Kidney epithelial cell (primary cell): ENCODE measurements at places on chromosomes 4 and X. TPM values are rescaled to one million over a fixed set of nuclear protein-coding genes. Genes with fewer than 3 reads are reported as not detected.

Gene ASB12
- total RNA-seq: not detected in 2 replicates

Gene NAA11
- total RNA-seq: not detected in 2 replicates

Gene RNF212
- 5.2 and 13.0 TPM in 2 replicates for total RNA-seq

DNA sequence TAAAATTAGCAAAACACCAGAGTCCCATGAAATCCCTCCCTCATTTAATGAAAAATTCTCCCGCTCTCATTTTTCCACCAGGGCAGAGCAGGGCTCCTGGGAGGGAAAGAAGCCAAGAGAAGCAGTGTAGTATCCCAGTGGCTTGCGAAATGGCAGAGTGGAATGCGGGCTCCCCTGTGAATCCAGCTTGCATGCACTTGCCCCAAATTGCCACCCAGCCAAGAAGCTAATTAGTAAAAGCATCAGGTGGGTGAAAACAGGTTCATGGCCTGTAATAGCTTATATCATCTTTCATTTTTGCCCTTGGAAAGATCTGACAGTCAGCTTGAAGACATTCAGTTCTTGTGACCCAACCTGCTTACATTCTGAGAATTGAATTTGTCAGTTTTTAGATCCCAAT lies 10.1 kb downstream of the AMOT start:
- no peak for DNase-seq

Gene LUZP4
- not detected in 2 replicates for total RNA-seq

- no peak for DNase-seq
Measured at GRCh38 chr4:184000457-184001396, 95.6 kb downstream of the STOX2 start.

Gene PCSK1N
- 42.5 and 66.6 TPM in 2 replicates for total RNA-seq

GRCh38 chr4:79454656-79455055 lies 46.6 kb upstream of the GK2 start:
- DNase-seq: no peak

Gene ETNPPL
- total RNA-seq: 0.04 TPM in 1 of 2 replicates, not detected in the other

DNA sequence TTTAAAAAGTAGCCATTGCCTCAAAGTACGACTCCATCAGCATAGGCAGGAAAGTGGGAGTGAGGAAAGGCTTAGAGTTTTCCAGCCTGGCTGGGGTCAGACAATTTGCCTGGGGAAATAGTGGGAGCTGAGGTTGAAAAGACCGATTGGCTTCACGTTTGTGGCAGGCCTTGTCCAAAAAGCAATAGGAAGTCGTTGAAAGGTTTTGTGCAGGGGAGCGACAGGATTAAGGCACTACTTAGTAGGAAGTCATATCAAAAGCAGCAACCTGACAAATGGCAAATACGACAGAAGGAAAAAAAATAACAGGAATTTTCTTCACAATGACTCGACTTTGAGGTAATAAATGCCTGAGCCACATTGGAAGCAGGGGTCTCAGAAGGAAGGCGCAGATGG lies 691 bp upstream of the EREG start:
- DNase-seq: no peak

Gene HTN3
- total RNA-seq: not detected in 2 replicates

Gene NUDT10
- 4.5 and 5.8 TPM in 2 replicates for total RNA-seq

DNA sequence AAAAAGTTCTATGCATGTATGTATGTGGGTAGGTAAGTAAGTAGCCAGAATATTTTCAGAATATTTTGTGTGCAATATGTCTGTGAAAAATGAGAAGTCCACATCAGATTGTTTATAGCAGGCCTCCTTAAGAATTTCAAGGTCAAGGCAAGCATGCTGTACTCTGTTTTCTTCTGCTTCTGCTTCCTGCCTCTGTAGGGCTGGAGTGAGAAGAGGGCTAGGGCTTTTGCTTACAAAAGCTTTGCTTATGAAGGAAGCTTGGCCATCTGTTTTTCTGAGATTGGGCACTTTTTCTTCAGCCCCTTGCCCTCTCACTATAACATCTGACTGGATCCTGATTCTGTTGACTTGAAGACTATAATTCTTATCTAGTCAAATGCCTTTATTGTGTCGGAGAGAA lies 150.4 kb downstream of the EMCN start:
- no peak for DNase-seq

- DNase-seq: no peak
Measured at GRCh38 chr4:86223472-86223871, 136.4 kb downstream of the MAPK10 start.

Gene ADAMTS3
- 3.4 and 3.5 TPM in 2 replicates for total RNA-seq

Gene TLR2
- total RNA-seq: 17.9 and 18.6 TPM in 2 replicates

GRCh38 chr4:244471-244870 lies 60.8 kb downstream of the ZNF732 start:
- no peak for DNase-seq

GRCh38 chr4:5893591-5893990 lies 705 bp upstream of the CRMP1 start:
- no peak for DNase-seq

Gene TLR6
- total RNA-seq: 1.1 and 1.3 TPM in 2 replicates

- no peak for DNase-seq
Measured at GRCh38 chrX:8675006-8675630, 56.8 kb downstream of the ANOS1 start.

- no peak for DNase-seq
Measured at GRCh38 chrX:124488412-124489161, 142.2 kb downstream of the SH2D1A start.

Gene HS3ST1
- 2.4 and 3.6 TPM in 2 replicates for total RNA-seq

- no peak for DNase-seq
Measured at GRCh38 chr4:175705407-175705806, 106.7 kb downstream of the GPM6A start.
